ENCODE measurements at places on chromosomes 13 and 19.

DNA sequence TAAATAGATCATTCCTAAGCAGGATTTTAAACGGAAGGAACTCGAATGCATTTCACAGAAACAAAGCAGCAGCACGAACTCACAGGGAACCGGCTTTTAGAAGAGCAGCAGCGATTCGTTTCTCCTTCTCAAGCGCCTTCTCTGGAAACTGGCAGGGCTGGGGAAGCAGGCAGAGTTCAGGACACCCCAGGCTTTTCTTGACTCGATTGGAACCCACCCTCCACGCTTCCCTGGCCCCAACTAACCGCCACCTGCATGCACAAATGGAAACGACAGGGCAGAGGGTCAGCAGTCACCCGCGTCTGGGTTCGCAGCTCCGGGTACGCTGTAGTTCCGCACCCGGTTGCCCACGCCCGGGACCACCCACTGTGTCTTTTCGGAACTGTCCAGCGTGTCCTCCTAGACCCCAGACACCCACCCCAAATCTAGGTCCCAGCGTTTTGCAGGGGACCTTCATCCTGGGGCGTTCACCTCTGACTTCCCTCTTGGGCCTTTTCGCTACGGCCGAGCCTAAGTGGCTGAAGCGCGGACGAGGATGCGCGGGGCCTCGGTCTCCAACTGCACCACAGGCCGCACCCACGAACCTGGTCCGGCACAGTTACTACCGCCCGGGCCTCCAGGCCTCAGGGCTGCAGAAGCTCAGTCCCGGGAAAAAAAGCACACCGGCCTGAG is 500 bp downstream of the ZFP30 start:
- DNase-seq, result no peak

DNA sequence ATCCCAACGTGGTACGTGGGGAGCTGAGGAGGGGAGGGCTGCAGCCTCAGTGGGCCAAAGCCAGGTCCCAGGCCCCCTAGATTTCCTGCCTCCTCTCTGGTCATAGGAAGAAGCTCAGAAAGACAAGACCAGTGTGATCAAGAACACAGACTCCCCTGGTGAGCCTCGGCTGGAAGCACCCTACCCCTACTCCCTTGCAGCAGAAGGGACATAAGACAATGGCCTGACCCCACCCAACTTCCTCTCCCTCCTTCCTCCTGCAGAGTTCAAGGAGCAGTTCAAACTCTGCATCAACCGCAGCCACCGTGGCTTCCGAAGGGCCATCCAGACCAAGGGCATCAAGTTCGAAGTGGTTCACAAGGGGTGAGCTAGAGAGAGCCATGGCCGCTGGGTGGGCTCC is 11.5 kb downstream of the PODNL1 start:
- no peak for DNase-seq

GRCh38 chr19:35069696-35070095 is 28.2 kb downstream of the HPN start:
- no peak for DNase-seq

DNA sequence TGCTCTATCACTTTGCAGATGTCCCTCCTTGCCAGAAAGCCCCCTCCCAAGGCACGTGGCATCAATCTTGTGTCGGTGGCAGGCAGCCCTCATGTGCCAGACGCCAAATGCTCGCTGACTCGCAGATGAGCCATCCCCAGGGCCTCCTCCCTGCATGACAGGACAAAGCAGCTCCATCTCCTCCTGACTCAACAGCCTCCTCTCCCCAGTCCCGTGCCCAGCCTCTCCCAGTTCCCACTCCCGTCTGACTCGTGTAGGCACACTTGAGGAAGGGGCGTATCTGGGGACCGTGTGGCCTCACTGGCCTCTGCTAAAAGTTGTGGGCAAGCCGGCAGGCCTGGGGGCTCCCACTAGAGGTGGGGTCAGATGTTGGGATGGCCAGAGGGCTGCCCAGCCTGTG is 133.6 kb downstream of the STK24 start:
- DNase-seq, result no peak

DNA sequence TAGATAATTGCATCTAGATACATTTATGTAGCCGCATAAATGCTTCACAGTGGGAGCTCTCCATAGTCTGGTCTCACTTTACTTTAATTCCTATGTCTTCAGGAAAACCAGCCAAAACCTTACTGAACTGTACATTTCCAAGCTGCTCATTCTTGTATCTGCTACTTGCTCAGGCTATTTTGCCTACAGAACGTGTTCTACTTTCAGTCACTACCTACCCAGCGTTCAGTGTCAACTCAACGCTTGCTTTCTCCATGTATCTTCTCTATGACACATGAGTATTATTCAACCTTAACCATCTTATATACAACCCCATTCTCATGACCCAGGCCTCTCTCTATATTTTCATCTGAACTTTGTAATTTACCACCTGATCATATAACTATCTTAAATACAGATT is 101.9 kb downstream of the KLF12 start:
- no peak for DNase-seq

GRCh38 chr19:17324357-17325114 is 10.1 kb downstream of the ANO8 start:
- DNase-seq, result no peak

DNA sequence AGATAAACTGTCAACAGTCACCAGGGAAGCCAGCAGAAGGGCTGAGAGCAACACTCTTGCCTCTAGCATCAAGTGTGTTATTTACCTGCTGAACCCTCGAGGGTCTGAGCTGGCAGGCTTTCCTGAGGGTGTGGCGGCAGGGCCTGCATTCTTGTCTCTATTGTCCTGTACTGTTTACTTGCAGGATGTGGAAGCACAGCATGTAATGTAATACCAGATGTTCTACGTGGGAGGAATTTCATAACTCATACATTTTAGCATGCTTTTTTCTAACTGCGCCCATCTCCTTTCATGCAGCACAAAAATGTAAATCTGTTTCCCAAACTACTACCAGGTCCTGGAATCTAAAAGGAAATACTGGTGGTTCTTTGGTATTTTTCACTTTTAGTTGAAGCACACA is 153.1 kb downstream of the RGCC start:
- no peak for DNase-seq

DNA sequence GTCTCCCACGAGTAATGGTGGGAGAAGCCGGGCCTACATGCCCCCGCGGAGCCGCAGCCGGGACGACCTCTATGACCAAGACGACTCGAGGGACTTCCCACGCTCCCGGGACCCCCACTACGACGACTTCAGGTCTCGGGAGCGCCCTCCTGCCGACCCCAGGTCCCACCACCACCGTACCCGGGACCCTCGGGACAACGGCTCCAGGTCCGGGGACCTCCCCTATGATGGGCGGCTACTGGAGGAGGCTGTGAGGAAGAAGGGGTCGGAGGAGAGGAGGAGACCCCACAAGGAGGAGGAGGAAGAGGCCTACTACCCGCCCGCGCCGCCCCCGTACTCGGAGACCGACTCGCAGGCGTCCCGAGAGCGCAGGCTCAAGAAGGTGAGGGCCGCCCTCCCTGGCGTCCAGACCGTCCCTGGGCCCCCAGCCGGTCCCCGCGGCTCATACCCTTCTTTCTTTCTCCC is 1.4 kb upstream of the USF2 start:
- DNase-seq, result no peak

GRCh38 chr19:3213159-3213558 is 11.3 kb upstream of the CELF5 start:
- no peak for DNase-seq

DNA sequence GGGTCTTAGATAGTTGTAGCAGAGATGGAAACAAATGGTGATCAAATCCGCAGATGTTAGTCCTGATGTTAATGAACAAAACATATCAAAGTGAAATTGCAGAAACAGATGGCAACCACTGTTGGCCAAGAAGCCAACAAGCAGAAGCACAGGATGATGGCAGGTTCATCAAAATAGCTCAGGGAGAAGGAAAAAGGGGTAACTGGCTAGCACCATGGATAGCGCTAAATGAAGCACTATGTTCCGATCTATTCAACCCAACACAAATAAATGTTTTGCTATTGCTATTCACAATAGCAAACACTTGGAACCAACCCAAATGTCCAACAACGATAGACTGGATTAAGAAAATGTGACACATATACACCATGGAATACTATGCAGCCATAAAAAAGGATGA is 413.7 kb downstream of the FGF14 start:
- no peak for DNase-seq

- no peak for DNase-seq
These were observed 12.1 kb downstream of the IGFL1 start for GRCh38 chr19:46241626-46242025.

GRCh38 chr13:39516096-39516495 is 86.9 kb downstream of the LHFPL6 start:
- no peak for DNase-seq

DNA sequence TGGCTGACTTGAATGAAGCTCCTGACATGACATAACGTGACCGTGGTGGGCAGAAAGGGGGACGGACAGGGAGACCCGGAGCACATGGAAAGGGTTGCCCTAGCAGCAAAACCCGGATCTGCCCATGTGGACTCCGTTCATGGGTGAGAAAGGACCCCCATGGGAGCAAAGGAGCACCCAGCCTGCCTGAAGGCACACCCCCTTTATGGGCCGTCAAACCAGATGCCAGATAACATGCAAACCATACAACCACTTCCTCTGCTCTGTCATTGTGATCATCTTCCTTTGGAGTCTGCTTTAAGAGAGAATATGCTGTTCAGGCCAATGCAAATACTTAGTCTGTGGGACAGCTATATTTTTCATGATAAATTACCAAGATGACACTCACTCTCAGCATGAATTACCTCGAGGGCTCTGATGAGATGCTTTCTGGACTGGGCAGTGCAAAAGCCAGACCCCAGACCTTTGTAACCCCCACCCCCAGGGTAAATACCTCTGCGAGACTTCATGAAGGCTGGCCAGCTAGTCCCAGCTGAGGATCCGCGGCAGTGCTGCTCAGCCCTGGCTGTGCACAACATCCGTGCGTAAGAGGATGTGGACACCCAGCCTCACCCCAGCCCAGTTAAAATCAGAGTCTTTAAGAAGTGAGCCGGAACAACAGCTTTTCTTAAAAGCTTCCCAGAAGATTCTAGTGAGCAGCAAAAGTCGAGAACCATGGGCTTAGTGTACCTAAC is 126.6 kb downstream of the USP12 start:
- no peak for DNase-seq

DNA sequence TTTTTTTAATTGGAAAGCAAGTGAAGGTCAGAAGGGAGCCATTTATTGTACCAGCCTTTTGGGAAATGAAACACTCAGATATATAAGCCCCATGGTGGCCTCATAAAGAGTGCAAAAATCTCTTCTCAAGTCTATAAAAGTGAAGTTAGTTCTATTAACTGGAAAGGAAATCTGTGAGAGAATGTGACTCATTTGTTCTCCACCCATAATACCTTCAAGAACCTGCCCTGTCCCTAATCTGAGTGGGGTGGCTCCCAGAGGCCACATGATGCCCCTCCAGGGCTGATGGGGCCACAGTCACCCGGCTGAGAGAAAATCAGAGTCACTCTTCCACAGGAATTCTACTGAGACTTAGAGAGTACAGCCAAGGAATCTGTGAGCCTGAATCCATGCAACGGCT is 65.8 kb upstream of the SERP2 start:
- no peak for DNase-seq

- DNase-seq, result no peak
These were observed 5.9 kb downstream of the MBOAT7 start for GRCh38 chr19:54183431-54183830.

GRCh38 chr13:49690133-49690994 is 922 bp downstream of the EBPL start:
- no peak for DNase-seq

- no peak for DNase-seq
These were observed 12.4 kb upstream of the ELAVL1 start for GRCh38 chr19:8017808-8018207.

GRCh38 chr13:22483276-22483675 is 697.5 kb upstream of the SGCG start:
- no peak for DNase-seq

GRCh38 chr19:40862333-40862732 is 12.1 kb upstream of the CYP2A6 start:
- no peak for DNase-seq

DNA sequence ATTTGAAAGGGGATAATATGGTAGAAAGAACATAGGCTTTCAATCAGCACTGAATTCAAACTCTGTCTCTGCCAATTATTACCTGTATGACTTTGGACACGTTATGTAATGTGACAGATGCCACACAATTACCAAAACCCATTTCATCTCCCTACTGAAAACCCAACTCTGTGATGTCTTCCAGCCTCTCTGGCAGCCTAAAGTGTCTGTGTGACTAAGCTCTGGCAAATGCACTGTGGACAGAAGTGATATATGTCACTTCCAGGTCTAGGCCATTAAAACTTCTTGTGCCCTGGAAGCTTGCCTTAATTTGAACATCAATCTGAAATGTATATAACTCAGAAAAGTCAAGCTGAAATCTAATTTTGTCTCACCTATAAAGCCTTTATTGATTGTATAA is 552.0 kb downstream of the RFC3 start:
- no peak for DNase-seq

DNA sequence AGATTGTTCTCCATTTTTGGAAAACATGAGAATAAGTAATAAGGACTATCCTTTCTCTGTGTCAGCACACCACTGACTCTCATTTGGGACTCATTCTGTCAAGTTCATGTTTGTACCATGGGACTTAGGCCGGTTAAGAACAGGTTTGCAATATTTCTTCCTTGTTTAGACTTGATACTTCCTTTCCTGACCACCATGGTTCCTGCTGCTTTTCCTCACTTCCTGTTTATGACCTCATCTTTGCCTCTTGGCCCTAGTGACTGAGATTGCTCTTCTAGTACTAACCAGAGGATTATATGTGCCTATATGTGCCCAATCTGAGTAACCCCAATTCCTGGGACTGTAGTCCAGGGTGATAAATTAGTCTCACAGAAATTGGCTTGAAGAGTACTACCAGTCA is 32.5 kb upstream of the NDFIP2 start:
- DNase-seq, result no peak

DNA sequence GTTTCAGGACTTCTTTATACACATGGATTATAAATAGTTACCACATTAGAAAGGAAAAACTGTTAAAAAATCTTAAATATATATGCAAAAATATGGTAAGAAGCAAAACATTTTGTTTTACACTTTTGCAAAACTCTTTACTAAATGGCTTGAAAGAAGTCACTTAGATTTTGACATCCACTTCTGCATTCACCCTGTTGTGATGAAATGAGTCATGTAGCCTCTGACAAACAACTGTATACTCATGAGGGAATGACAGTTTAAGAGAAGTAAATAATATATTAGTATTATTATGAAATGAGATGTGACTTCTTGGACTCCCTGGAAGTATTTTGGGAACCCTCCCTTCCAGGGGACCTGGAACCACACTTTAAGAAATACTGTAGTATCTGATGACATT is 275.6 kb downstream of the DACH1 start:
- DNase-seq, result no peak

GRCh38 chr19:30037835-30038234 is 95.8 kb downstream of the URI1 start:
- no peak for DNase-seq

GRCh38 chr13:33519561-33520467 is 234.3 kb upstream of the STARD13 start:
- no peak for DNase-seq

- no peak for DNase-seq
These were observed 15.4 kb upstream of the TMEM160 start for GRCh38 chr19:47063874-47064273.

- DNase-seq, result no peak
These were observed 575.8 kb downstream of the DACH1 start for GRCh38 chr13:71290963-71291841.

GRCh38 chr19:17915940-17916593 is 16.7 kb upstream of the CCDC124 start:
- no peak for DNase-seq
